ENCODE measurements at places on chromosomes 13 and 19. TPM values are rescaled to one million over a fixed set of nuclear protein-coding genes. Genes with fewer than 3 reads are reported as not detected.

- DNase-seq: no peak
These were observed 146.3 kb upstream of the ZNF536 start for GRCh38 chr19:30225676-30226463.

- peak; percentile 26 for DNase-seq
These were observed 6.5 kb downstream of the KCTD4 start for GRCh38 chr13:45194081-45194939.

DNA sequence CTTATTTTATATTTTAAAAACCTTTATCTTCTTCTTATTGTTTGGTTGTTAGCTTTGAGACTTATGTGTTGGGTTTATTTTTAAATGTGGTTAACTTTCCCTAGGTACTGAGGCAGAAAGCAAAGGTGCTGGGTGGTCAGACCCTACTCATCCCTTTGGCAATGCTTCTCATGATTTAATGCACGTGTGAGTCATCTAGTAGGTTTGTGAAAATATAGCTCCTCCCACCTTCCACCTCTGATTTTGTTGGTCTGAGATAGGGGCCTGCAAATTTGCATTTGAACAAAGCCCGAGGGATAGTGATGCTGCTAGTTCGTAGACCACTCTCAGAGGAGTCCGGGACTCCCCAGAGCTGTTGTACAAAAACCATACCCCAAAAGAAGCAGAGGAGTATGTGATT lies 771.3 kb upstream of the ARGLU1 start:
- DNase-seq: no peak

Gene LCP1
- total RNA-seq: 65.9 TPM

DNA sequence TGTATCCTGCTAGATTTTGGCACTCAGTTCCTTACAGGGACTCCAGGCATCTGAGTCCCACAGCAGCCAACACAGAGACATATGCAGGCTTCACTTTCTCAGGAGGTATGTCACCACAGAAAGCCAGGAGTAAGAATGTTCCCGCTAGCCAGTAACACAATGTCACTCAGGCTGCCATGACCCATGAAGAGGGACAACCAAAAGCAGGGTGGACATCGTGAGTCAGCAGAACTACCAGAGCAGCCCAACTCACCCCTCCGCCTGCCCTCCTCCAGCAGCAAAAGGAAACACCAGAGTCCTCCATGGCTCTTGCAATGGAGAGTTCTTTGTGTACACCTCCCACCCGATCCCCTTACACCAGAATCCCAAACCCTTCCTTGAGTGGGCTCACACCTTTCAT lies 95.4 kb downstream of the CRYL1 start:
- DNase-seq: no peak

DNA sequence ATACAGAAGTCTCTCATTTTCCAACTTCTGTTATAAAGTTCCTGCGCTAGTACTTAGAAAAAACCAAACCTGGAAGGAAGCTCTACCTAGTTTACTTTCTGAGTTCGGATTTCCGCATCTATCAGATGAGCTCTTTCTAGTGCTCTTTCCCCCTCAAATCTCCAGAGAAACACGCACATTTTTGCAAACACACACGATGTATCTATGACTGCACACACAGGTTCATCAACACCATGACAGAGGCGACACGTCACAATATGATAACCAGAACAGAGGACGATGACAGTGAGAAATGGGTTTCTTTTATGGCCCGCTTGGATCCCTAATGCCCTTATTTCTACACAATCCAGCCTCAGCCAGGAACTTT lies 629 bp upstream of the LRRC63 start:
- DNase-seq: peak; percentile 30

Gene MBD3L4
- not detected for total RNA-seq

GRCh38 chr19:51020988-51021651 lies 1.6 kb upstream of the KLK10 start:
- peak; percentile 57 for DNase-seq

- no peak for DNase-seq
These were observed 2.2 kb downstream of the PAN3 start for GRCh38 chr13:28140433-28141125.

- peak; percentile 6 for DNase-seq
These were observed 460.3 kb upstream of the KLHL1 start for GRCh38 chr13:70568571-70568970.

- no peak for DNase-seq
These were observed 1.1 kb downstream of the CAPS start for GRCh38 chr19:5914946-5915781.

- no peak for DNase-seq
These were observed 194.0 kb downstream of the SHISA2 start for GRCh38 chr13:25857830-25858229.

GRCh38 chr13:99067159-99067985 lies 89.5 kb upstream of the DOCK9 start:
- DNase-seq: peak; percentile 74

GRCh38 chr13:91145571-91146205 lies 201.8 kb upstream of the MIR17HG start:
- DNase-seq: no peak

DNA sequence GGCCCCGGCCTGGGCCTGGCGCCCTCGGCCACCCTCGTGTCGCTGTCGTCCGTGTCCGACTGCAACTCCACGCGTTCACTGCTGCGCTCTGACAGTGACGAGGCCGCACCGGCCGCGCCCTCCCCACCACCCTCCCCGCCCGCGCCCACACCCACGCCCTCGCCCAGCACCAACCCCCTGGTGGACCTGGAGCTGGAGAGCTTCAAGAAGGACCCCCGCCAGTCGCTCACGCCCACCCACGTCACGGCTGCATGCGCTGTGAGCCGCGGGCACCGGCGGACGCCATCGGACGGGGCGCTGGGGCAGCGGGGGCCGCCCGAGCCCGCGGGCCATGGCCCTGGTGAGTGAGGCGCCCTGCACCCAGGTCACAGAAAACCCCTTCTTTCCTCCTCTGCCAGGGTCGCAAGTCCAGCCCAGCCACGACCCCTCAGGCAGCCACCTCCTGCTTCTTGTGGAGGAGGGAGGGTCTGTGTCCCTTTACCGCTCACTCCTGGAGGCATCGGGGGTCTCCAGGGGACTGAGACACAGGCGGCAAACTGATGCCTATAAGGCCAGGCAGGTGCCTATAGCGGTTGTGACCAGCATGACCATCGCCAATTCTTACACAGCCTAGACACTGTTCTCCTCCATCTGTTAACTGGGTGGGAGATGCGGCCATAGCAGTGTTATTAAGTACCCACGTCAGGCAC lies 4.2 kb downstream of the TTC9B start:
- no peak for DNase-seq

Gene UBE2M
- 98.8 TPM for total RNA-seq

GRCh38 chr13:58480061-58480460 lies 848.5 kb downstream of the PCDH17 start:
- DNase-seq: no peak

Gene IRGC
- total RNA-seq: not detected

GRCh38 chr19:12952488-12953137 lies 4.4 kb downstream of the GADD45GIP1 start:
- DNase-seq: peak; percentile 67

GRCh38 chr13:109249780-109250528 lies 536.4 kb downstream of the IRS2 start:
- no peak for DNase-seq

DNA sequence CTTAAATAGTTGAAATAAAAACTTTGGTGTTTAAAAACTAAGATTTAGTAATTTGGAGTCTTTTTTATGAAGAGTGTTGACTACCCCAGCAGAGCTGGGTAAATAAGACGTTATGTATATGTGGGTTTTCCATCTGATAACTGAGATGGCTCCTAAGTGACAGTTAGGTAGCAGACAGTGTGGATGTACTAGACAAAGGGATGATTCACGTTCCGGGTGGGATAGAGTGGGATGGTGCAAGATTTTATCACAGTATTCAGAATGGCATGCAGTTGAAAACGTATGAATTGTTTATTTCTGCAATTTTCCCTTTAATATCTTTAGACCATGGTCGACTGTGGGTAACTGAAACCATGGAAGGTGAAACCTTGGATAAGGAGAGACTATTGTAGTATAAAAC lies 50.4 kb downstream of the NAA16 start:
- DNase-seq: no peak

Gene NCCRP1
- 0.12 TPM for total RNA-seq

- peak; percentile 84 for DNase-seq
These were observed 13.7 kb downstream of the ZBTB7A start for GRCh38 chr19:4052993-4053422.

Gene CCDC106
- 5.7 TPM for total RNA-seq

Gene NPHS1
- not detected for total RNA-seq

Gene LILRA5
- not detected for total RNA-seq

Gene WTIP
- 11.1 TPM for total RNA-seq

DNA sequence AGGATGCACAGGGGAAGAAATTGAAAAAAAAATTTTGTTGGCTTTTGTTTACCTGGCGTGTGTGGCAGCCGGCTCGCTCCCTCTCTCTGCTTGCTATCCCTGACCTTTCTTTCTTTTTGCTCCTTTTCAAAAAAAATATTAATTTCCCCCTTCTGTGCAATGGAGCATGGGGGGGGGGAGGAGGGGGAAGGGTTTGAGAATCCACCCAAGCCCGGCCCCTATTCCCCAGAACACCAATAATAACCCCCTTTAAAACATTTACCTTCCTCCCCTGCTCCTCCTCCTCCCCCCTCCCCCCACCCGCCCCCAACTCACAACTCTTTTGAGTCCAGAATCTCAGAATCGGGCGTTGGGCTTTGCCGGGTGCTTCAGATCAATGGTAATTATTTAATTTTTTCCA lies 28.4 kb downstream of the NFIX start:
- DNase-seq: no peak

Gene SIX5
- 5.6 TPM for total RNA-seq

DNA sequence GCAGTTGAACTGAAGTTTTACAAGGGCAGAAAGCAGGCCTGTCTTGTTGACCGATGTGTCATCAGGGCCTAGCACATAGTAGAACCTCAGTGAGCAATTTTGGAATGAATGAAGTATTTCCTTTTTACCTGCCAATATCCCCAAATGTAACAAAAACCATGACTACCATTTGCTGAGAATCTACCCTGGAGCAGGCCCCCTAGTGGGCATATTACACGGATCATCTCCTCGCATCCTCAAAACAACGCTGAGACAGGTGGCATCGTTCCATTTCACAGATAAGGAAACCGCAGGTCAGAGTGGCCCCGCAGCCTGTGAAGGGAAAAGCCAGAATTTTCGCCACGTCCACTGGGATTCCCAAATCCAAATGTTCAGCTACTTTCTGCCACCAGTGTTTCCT lies 77.9 kb downstream of the CACNA1A start:
- DNase-seq: peak; percentile 37

Gene ZNF556
- 0.68 TPM for total RNA-seq

Gene SBK2
- total RNA-seq: not detected

DNA sequence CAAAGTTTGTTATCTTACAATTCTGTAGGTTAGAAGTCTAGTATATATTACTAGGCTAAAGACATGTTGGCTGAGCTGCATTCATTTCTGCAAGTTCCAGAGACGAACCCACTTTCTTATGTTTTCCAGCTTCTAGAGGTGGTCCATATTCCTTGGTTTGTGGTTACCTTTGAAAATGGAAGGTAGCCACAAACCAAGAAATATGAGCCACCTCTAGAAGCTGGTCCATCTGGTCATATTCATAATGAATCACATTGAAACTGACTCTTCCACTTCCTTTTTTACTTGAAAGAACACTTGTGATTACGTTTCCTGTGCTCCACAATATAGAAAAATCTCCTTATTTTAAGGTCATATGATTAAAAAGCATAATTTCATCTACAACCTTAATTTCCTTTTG lies 943.0 kb upstream of the PCDH9 start:
- DNase-seq: no peak

DNA sequence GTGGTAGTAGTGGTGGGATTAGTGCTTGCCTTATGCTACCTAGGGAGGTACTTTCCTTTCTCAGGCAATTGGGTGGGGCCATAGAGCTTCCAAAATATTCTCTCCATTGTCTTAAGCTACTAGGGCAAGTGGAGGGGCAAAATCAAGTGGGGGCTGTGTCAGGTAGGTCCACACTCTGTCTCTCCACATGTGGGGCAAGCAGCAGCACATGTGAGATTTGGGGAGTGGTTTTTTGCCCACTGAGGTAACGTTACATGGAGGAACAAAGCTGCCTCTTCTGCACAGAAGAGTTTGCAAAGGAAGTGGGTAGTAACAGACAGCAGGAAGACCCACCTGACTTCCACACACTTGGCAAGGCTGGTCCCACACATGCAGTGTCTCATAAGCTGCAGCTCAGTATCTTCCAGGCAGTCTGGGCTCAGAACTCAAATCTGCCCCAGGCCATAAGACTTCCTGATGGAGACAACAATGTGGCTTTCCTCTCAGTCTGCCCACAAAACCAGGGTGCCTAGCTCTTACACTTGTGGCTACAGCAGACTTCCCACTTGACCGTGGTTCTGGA lies 1581.5 kb upstream of the PCDH20 start:
- DNase-seq: no peak

Gene SKA3
- total RNA-seq: 40.3 TPM

- DNase-seq: peak; percentile 81
These were observed 18.9 kb downstream of the VASP start for GRCh38 chr19:45526143-45526542.

Gene MCOLN1
- 2.0 TPM for total RNA-seq

GRCh38 chr13:81171065-81171647 lies 830.2 kb upstream of the SPRY2 start:
- no peak for DNase-seq

Gene PGLYRP2
- not detected for total RNA-seq

DNA sequence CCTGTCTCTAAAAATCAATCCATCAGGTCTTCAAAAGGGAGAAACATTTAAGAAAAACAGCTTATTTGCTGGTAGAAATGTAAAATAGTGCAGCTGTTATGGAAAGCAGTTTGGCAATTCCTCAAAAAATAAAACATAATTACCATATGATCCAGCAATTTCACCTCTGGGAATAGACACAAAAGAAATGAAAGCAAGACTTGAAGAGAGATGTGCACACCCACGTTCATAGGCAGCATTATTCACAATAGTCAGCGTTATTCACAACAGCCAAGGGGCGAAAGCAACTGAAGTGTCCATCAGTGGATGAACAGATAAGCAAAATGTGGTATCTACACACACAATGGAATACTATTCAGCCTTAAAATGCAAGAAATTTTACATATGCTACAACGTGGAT lies 45.1 kb upstream of the DOCK9 start:
- DNase-seq: peak; percentile 24

Gene CYP4F3
- total RNA-seq: not detected

DNA sequence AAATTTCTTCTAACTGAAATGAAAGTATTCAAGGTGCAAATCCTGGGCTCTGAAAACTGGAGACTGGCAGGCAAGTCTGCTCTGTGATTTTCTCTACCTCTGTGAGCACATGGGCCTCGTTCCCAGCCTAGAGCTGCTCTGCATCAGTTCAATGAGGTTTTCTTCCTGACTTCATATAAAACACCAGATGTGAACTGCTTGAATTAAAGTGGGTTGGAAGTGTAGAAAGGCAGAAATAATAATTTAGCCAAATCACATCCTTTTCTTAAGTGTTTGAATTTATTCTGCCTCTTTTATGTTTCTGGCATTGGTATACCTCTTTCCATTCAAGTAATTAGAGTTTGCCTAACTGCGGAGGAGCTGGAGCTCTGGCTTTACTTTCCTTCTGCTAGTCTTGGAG lies 540.8 kb downstream of the OLFM4 start:
- no peak for DNase-seq

- DNase-seq: no peak
These were observed 35.6 kb downstream of the EPS15L1 start for GRCh38 chr19:16435999-16436650.

GRCh38 chr19:47243776-47244547 lies 12.4 kb upstream of the CCDC9 start:
- DNase-seq: peak; percentile 94

GRCh38 chr19:55247621-55248099 lies 11.2 kb downstream of the PPP6R1 start:
- DNase-seq: peak; percentile 85

Gene POSTN
- total RNA-seq: 32.6 TPM

GRCh38 chr19:55145232-55145631 lies 3.8 kb downstream of the TNNT1 start:
- no peak for DNase-seq

Gene CEACAM7
- total RNA-seq: not detected

Measured in RPMI7951 (cell line).